ENCODE measurements at places on chromosomes 1 and 21.

DNA sequence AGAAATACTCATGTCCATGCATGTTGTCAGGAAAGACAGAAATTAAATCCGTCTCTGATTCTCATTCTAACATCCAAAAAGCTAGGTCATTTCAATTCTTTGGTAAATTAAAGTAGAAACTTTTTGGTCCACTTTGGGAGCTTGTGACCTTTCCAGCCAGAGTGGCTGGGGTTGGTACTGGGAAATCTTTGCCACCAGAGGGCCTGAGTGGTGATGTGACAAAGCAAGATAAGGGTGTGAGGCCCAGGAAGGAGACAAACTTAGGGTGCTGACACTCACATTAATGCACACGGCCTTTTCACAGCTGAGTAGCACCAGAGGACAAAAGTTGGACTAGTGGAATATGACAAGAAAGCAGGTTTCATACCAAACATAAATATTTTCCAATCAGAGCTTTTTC, 144.3 kb downstream of the DNM3 start:
- no peak overlapping the region for H3K4me3 ChIP-seq
- DNase-seq: no peak
- H3K36me3 ChIP-seq: no peaks in the 10 kb centered on the region
- no peak overlapping the region for H3K27ac ChIP-seq
- no peaks in the 10 kb centered on the region for H3K27me3 ChIP-seq
- no peaks in the 10 kb centered on the region for H3K4me1 ChIP-seq

- H3K4me1 ChIP-seq: peaks cover 27% of the 10 kb centered on the region
- no peak overlapping the region for H3K4me3 ChIP-seq
- DNase-seq: no peak
- no peaks in the 10 kb centered on the region for H3K27me3 ChIP-seq
- H3K36me3 ChIP-seq: no peaks in the 10 kb centered on the region
- no peak overlapping the region for H3K27ac ChIP-seq
Measured at GRCh38 chr21:34571994-34572393, 42.9 kb downstream of the RCAN1 start.

- no peaks in the 10 kb centered on the region for H3K27me3 ChIP-seq
- no peak overlapping the region for H3K4me3 ChIP-seq
- no peaks in the 10 kb centered on the region for H3K36me3 ChIP-seq
- H3K4me1 ChIP-seq: no peaks in the 10 kb centered on the region
- no peak for DNase-seq
- no peak overlapping the region for H3K27ac ChIP-seq
Measured at GRCh38 chr1:234656944-234657654, 47.1 kb upstream of the IRF2BP2 start.

GRCh38 chr1:192022827-192023226, 135.4 kb upstream of the RGS18 start:
- H3K4me3 ChIP-seq: no peak overlapping the region
- H3K4me1 ChIP-seq: no peaks in the 10 kb centered on the region
- H3K36me3 ChIP-seq: no peaks in the 10 kb centered on the region
- no peak overlapping the region for H3K27ac ChIP-seq

GRCh38 chr1:190067592-190067991, 410.1 kb downstream of the BRINP3 start:
- no peaks in the 10 kb centered on the region for H3K27me3 ChIP-seq
- H3K27ac ChIP-seq: no peak overlapping the region
- no peak for DNase-seq
- no peak overlapping the region for H3K4me3 ChIP-seq

- H3K4me3 ChIP-seq: no peak overlapping the region
- H3K4me1 ChIP-seq: no peaks in the 10 kb centered on the region
- DNase-seq: no peak
Measured at GRCh38 chr1:66606362-66607065, 72.6 kb downstream of the SGIP1 start.

DNA sequence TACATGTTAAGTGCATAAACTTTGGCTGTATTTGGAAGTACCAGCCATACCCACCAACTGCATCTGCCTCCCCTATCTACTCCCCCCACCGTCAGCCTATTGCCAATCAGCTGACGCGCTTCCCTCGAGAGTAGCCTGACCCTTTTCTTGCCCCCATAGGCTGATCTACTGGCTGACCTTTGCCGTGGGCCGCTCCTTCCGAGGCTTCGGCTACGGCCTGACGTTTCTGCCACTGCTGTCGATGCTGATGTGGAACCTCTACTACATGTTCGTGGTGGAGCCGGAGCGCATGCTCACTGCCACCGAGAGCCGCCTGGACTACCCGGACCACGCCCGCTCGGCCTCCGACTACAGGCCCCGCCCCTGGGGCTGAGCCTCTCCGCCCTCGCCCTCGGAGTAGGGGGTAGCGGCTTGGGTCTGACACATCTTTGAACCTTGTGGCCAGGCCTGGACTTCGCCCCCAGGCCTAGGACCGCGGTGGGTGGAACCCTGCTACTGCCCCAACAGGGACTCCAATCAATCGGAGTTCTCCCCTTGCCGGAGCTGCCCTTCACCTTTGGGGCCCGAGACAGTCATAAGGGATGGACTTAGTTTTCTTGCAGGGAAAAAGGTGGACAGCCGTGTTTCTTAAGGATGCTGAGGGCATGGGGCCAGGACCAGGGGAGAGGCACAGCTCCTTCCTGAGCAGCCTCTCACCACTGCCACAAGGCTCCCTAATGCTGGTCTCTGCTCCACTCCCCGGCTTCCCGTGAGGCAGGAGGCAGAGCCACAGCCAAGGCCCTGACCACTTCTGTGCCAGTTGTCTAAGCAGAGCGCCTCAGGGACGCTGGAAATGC, 4.0 kb downstream of the GLMP start:
- H3K27me3 ChIP-seq: no peaks in the 10 kb centered on the region
- peak overlapping the region; percentile 86 for H3K27ac ChIP-seq
- peaks cover 35% of the 10 kb centered on the region for H3K4me1 ChIP-seq
- H3K36me3 ChIP-seq: peaks cover 12% of the 10 kb centered on the region
- peak; percentile 95 for DNase-seq

GRCh38 chr1:24955779-24956365, 25.8 kb upstream of the RUNX3 start:
- H3K4me1 ChIP-seq: no peaks in the 10 kb centered on the region
- H3K36me3 ChIP-seq: no peaks in the 10 kb centered on the region
- H3K4me3 ChIP-seq: no peak overlapping the region
- no peak for DNase-seq

DNA sequence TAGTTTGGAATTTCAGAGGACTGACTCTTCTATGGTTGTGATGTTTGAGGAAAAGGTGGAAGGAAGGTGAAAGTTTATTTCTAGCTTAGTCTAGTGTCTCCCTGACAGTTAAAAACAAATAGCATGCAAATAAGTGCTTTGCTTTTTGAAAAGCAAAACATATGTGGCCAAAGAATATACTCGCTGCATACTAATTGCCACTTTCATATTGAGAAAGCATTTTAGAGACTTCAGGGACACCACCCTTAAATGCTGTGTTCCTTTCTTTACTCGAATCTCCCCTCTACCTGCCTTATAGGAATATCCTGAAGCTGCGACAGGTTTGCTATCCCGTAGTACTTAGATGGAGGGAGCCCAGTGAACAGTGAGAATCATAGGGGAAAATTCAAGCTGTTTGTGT, 23.2 kb downstream of the GLUL start:
- no peaks in the 10 kb centered on the region for H3K36me3 ChIP-seq
- DNase-seq: no peak
- H3K4me3 ChIP-seq: no peak overlapping the region

- no peaks in the 10 kb centered on the region for H3K27me3 ChIP-seq
- no peak overlapping the region for H3K27ac ChIP-seq
- H3K4me1 ChIP-seq: no peaks in the 10 kb centered on the region
- no peak for DNase-seq
Measured at GRCh38 chr1:15168479-15168878, 14.9 kb downstream of the TMEM51 start.

DNA sequence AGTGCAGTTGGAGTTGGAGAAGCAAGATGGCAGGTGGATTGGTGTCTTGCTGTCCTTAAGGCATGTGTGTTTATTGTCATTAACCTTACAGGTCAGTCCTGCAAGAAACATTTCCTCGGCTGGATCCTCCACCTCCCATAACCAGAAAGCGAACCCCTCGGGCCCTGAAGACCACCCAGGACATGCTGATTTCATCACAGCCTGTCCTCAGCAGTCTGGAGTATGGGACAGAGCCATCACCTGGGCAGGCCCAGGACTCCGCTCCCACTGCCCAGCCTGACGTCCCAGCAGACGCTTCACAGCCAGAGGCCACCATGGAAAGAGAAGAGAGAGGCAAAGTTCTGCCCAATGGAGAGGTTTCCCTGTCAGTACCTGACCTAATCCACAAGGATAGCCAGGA, 1.6 kb downstream of the C1orf226 start:
- peaks cover 43% of the 10 kb centered on the region for H3K36me3 ChIP-seq
- no peak overlapping the region for H3K27ac ChIP-seq
- no peaks in the 10 kb centered on the region for H3K4me1 ChIP-seq
- no peaks in the 10 kb centered on the region for H3K27me3 ChIP-seq

DNA sequence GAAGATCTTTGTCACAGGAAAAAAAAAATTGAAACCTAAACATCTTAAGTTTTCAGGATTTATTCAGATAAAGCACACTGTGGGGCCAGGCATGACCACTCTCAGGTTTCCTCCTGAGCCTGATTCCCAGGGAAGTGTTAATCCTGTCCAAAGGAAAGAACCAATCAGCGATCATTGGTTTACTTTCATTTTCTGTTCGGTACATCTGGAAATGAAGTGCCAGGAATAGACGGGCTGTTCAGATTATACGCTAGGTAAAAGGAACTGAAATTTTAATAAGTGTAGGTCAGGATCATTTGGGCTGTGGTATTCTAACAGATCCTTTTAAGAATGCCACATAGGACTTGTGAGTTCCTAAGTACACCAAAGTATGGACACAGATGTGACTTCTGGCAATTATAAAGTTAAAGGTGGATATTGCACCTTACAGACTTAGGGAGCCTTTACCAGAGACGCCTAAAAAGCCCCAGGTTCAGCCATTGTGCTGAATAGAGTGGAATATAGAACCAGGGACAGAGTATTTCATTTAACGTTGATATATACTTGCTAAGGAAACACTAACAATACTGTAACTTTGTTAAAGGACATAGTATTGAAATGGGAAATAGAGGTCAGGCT, 9.3 kb upstream of the CACYBP start:
- no peaks in the 10 kb centered on the region for H3K4me1 ChIP-seq
- no peaks in the 10 kb centered on the region for H3K36me3 ChIP-seq
- H3K27me3 ChIP-seq: no peaks in the 10 kb centered on the region
- peak overlapping the region; percentile 54 for H3K4me3 ChIP-seq
- peak overlapping the region; percentile 79 for H3K27ac ChIP-seq

- H3K4me3 ChIP-seq: no peak overlapping the region
- H3K27ac ChIP-seq: no peak overlapping the region
- no peaks in the 10 kb centered on the region for H3K4me1 ChIP-seq
- DNase-seq: no peak
- no peaks in the 10 kb centered on the region for H3K36me3 ChIP-seq
- no peaks in the 10 kb centered on the region for H3K27me3 ChIP-seq
Measured at GRCh38 chr1:50631161-50631560, 207.9 kb upstream of the DMRTA2 start.

- H3K27me3 ChIP-seq: no peaks in the 10 kb centered on the region
- H3K4me3 ChIP-seq: no peak overlapping the region
- H3K27ac ChIP-seq: peak overlapping the region; percentile 97
- H3K4me1 ChIP-seq: peaks cover 73% of the 10 kb centered on the region
- no peaks in the 10 kb centered on the region for H3K36me3 ChIP-seq
Measured at GRCh38 chr21:46059195-46059594, 38.7 kb upstream of the COL6A2 start.

DNA sequence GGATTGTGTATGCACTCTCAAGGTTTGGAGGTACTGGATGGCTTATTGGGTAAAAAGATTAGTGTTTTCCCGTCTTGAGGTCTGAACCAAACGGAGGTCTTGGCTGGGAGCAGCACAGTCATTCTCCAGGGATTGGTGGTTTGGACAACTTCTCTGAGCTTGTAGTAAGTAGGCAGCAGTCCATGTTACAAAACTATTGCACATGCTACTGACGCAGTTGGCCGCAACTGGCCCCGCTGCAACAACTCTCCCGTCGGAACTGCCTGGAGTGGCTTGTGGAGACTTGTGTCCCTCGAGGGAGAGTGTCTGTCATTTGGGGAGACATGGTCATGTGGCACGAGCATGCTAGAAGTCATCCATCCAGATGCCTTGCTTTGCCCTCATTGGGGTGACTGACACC, 276.0 kb downstream of the TM2D1 start:
- H3K27ac ChIP-seq: peak overlapping the region; percentile 88
- no peaks in the 10 kb centered on the region for H3K36me3 ChIP-seq
- H3K27me3 ChIP-seq: no peaks in the 10 kb centered on the region
- H3K4me1 ChIP-seq: peaks cover 92% of the 10 kb centered on the region
- no peak overlapping the region for H3K4me3 ChIP-seq
- peak; percentile 92 for DNase-seq

GRCh38 chr1:182388392-182389134, 3.0 kb downstream of the GLUL start:
- no peaks in the 10 kb centered on the region for H3K27me3 ChIP-seq
- H3K27ac ChIP-seq: peak overlapping the region; percentile 97
- no peak for DNase-seq
- H3K36me3 ChIP-seq: peaks cover 73% of the 10 kb centered on the region
- H3K4me3 ChIP-seq: peak overlapping the region; percentile 80

- H3K27ac ChIP-seq: no peak overlapping the region
- DNase-seq: no peak
- no peaks in the 10 kb centered on the region for H3K36me3 ChIP-seq
- H3K4me1 ChIP-seq: peaks cover 5% of the 10 kb centered on the region
Measured at GRCh38 chr1:233300326-233300725, 4.8 kb upstream of the PCNX2 start.

- DNase-seq: no peak
- no peaks in the 10 kb centered on the region for H3K36me3 ChIP-seq
- H3K4me1 ChIP-seq: peaks cover 6% of the 10 kb centered on the region
- H3K27ac ChIP-seq: no peak overlapping the region
- H3K4me3 ChIP-seq: no peak overlapping the region
Measured at GRCh38 chr1:225909477-225909876, 14.6 kb downstream of the PYCR2 start.

DNA sequence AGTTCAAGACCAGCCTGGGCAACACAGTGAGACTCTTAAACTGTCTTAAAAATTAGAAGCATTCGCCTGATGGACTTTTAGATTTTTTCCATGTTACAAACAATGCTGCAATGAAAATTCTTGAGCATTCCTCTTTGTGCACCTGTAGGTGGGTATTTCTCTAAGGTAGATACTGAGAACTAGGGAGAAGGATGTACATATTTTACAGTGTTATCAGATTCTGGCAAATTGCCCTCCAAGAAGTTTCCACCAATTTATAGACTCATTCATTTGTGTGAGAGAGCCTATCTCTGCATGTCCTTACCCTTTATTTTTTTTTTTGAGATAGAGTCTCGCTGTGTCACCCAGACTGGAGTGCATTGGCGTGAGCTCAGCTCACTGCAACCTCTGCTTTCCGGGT, 12.3 kb upstream of the LEFTY2 start:
- H3K27me3 ChIP-seq: peaks cover 6% of the 10 kb centered on the region
- H3K4me1 ChIP-seq: no peaks in the 10 kb centered on the region
- no peaks in the 10 kb centered on the region for H3K36me3 ChIP-seq
- no peak overlapping the region for H3K4me3 ChIP-seq
- H3K27ac ChIP-seq: no peak overlapping the region

Data from tibial artery (tissue), 4 donors.